ENCODE measurements at places on chromosomes 4 and X.
A peak's percentile ranks its signal among the peaks of the same experiment; 100 is the strongest.

DNA sequence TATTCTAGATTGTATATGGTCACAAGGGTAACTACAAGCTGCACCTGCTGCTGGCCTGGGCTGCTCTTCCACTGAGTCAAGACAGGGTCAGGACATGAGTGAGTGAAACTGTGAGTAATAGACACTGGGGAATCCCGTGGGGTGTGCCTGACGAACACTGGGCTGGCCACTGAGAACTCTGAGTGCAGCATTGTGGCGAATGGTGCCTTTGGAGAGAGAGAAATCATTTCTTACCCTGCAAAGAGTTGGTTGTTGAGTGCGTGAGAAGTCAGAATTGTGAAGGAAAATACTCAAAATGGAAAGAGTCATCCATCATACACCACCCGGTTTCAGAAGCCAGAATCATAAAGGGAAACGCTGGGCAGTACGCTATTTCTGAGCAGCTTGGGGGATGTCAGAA is 43.1 kb upstream of the LSM6 start:
- DNase-seq: no peak

DNA sequence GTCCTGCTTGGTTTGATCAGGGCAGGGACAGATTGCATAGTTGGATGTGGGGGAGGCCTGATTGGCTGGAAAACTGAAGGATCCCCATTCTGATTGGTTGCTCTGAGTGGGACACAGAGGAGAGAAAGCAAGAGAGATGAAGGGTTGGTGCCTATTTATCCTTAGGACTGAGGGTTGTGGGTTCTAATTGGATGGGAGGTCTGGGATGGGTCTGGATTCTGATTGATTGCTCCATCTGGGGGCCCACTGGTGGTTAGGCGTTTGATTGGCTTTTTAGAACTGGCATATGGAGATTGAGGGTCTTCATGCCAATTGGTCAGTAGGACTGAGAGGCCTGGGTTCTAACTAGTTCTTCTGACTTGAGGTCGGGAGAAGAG is 644 bp upstream of the EBP start:
- no peak for DNase-seq

DNA sequence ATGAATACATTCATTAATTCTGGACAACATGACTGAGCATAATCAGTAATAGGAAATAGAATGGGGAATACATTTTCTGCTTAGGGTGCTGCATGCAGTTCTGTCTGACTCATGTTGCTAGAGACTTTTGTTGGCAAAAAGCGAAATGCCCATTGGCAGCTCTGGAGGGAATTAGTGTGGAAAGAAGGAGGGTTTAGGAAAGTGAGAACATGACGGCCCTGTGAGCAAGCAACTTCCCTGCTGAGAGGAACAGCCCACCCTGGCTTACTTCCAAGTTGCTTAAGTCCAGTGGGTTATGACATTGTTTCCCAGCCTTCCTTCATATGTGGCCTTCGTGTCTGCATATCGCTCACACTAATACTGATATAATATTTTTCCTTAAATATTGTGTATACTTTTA is 13.8 kb downstream of the MAD2L1 start:
- DNase-seq: no peak

- DNase-seq: no peak
Observed at GRCh38 chr4:42489095-42489494, 91.8 kb downstream of the SHISA3 start.

DNA sequence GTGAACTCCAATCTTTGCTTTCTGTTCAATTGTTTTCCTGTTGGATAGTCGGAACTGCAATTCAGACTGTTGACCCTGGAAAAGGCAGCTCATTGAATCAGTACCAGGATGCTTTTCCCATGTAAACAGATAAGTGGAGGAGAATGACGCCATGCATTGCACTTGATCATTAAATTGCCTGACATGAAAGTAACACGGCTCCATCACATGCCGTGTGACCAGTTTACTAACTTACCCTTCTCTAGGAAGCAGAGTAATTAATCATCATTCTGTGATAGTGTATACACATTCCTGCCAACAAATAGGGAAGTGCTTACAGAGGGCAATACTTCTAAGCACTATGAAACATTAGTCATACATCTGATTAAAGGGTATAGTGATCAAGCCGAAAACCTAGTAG is 101.4 kb downstream of the PPARGC1A start:
- DNase-seq: no peak

- DNase-seq: no peak
Observed at GRCh38 chr4:57877047-57877458, 766.9 kb upstream of the IGFBP7 start.

GRCh38 chr4:27040356-27040755 is 179.7 kb downstream of the STIM2 start:
- DNase-seq: no peak

DNA sequence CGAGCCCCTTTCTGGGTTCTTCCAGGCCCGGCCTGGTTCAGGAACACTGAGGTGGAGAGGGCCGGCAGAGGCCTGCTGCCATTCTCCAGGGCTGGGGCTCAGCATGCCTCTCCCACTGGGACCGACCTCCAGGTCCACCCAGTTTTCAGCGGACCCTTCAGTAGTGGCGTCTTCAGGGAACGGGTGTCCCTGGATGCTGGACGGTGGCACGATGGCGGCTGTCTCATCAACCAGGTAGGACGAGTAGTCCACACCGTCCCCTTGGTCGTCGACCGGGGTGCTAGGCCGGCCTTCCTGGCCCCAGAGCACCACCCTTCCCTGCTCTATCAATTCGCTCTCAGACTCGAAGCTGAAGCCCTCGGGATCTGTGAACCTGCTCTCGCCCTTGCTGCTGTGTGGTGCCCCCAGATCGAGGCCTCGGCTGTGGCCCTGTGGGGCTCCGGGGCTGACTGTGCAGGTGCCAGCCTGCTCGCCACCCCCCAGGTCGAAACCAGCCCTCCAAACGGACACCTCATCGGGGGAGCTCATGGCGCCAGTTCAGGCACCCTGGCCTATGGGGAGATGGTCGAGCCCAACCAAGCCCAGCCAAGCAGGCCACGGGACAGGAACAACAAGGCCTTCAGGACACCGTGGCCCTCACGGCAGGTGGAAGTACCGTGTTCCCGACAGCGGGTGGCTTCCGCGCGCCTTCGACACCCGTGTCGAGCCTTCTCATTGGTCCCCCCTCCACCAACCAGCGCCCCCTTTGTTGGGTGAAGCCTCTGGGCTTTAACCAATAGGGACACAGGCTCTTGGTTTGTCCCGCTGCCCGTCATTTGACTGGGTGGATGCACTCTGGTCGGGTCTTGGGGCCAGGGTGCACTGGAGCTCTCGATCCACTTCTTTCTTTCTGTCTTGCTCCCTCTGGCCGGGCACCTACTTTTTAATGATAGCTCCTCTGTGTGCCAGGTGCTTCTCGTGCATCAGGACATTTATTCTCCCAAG is 814 bp upstream of the LOC101059915 start:
- DNase-seq: no peak

DNA sequence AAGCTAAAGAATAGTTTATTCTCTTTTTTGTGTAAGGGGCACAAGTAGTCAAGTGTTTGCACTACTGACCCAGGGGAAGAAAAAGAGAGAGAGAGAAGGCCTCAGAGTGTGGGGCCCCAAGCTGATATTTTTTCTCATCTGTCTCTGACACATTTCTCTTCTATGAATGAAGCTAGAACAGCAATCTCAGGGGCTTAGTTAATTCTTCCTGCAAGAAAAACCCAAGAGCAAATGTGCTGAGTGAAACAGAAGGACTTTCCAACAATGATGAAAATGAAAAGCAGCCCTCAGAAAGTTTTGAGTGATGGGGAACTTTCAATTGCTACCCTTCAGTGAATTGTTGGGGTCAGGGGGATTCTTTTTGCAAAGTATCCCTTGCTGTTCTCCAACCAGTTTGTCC is 9.2 kb upstream of the MSN start:
- DNase-seq: no peak

DNA sequence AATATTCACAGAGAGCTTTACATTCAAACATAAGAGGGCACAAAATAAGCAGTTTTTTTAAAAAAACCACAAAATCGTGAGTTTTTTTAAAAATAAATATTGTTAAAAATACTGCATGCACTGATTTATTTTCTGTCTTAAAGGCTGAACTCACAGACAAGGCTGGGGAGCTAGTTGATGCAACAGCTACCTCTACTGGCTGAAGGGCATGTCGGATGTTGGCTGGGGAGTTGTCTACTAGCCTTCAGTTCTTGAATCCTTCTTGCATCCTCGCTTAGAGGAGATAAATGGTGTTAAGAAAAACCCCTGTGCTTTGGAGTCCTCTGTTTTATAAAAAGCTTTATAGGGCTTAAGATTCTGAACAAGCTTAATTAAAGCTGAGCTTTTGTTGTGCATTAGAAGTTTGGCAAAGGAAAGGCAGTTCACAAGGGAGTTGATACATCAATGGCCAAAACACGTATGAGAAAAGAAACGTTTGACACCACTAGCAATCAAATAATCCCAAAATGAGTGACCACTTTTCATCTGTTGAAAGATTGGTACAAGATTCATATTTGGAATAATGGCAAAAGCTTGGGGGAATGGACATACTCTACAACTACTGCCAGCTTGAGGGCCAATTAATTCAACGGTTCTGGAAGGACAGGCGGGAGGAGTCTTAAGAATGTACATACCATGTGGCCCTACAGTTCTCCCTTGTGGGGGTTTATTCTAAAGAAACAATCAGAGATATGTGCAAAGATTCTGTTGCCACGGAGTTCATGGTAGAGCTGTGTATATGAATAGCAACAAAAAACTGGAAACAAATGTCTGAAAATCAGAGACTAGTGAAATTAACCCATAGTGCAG is 94.7 kb downstream of the SEL1L3 start:
- peak; percentile 31 for DNase-seq

GRCh38 chrX:78029663-78030062 is 60.2 kb upstream of the PGAM4 start:
- peak; percentile 52 for DNase-seq

DNA sequence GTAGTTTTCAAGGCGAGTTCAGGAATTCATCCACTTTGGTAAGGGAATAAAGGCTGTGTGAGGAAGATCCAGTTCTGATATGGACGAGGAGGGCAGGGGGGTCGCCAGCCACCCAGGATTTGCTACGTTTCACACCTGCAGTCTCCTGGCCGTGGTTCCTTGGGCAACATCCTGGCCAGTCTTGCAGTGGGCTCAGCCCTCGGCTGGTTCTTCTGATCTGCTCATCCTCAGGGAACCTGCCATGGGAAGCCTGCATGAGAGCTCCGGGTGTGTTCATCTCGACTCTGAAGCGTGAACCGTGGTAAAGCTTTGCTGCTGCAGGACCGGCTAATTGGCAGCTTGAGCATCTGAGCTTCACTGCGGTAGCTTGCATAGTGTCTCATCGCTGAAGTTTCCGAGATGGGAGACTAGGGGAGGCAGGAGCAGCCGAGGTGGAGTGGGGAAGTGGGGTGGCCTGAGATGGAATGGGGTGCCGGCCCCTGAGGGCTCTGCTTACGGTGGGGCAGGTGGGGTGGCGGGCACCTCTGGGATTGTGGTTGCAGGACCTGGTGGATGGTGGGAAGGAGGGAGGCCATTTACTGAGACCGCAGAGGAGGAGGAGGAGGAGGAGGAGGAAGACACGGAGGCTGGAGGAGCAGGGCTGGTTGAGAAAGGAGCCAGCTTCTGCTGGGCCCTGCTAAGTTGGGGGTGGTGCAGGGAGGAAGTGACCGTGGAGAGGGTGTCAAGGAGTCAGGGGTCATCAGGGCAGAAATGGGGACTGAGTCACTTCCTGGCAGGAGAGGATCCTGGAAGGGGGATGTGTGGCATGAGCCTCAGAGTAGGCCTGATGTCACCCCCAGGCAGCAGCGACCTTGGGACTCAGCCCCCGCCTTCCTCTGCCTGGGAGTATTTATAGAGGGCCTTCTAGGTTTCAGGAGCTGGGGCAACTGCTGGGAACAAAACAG is 213.1 kb upstream of the PSAPL1 start:
- peak; percentile 29 for DNase-seq

- DNase-seq: no peak
Observed at GRCh38 chr4:57910151-57910550, 800.0 kb upstream of the IGFBP7 start.

- peak; percentile 20 for DNase-seq
Observed at GRCh38 chrX:19535476-19535875, 20.2 kb upstream of the MAP3K15 start.

DNA sequence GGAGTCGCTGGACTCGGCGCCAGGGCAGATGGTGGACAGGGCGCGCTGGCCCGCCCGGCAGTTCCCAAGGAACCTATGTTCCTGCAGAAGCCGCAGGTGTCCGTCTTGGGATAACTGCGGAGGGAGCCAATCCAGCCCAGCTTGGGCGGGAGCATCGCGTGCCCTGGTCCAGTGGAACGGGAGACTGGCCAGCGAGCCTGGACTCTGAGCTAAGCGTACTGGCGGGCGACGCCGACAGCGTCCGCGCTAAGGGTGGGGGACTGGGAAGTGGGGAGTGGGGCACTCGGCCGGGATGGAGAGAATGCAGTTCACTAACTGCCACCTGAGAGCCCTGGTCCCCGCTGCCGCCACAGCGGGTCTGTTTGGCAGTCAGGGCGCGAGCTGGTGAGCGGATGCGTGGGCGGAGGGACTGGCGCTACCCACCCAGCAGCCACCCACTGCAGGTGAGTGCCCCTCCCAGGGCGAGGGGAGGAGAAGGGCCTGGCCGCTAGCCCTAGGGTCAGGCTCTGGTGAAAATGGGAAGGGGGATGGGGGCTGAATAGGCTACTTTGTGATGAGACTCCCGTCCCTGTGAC is 1.3 kb upstream of the MAMLD1 start:
- peak; percentile 8 for DNase-seq

DNA sequence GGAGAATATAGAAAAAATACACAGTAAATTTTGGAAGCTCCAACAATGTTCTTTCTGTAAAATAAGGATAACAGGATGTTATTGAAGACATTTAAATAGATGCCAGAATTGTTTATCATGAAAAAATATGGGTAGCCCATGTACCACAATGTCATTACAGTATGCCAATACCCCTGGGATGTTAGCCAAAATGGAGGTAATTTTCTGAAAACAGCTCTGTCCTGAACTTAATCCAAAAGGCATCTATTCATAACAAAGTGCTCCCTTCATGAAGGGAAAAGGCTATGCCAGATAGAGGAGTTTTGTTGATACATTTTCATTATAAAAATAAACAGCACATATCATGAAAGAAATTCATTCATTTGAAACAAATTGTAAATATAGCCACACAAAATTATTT is 1902.6 kb upstream of the AGA start:
- DNase-seq: no peak

DNA sequence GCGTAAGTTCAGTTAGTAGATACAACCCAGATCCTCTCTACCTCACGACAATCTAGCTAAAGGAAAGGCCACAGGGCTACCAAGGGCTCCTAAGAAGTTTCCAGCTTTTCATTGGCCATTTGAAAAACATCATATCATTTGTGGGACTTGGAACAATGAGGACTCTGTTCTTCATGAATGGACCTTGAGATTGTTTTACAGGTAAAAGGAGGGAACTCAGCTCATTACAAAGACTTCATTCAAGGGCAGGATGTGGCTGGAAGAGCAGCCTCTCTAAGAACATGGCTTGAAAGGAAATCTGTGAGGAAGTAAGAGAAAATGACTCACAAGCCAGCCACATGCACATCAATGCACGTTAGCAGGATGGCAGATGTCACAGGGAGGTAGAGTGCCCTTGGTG is 105.9 kb upstream of the SLC7A11 start:
- DNase-seq: no peak

Data from common myeloid progenitor, CD34-positive (primary cell).